Activated CD8-positive, alpha-beta T cell treated with anti-CD3 and anti-CD28 coated beads for 36 hours (primary cell): ENCODE measurements at places on chromosomes 4 and X. TPM values are rescaled to one million over a fixed set of nuclear protein-coding genes. Genes with fewer than 3 reads are reported as not detected.

- H3K4me3 ChIP-seq, result peak overlapping the region; percentile 86
- peaks cover 27% of the 10 kb centered on the region for H3K4me1 ChIP-seq
- DNase-seq, result peak; percentile 9
- peaks cover 15% of the 10 kb centered on the region for H3K36me3 ChIP-seq
- no peak overlapping the region for H3K27ac ChIP-seq
- H3K27me3 ChIP-seq, result no peaks in the 10 kb centered on the region
Observed at GRCh38 chrX:3712870-3713224, 602 bp downstream of the PRKX start.

DNA sequence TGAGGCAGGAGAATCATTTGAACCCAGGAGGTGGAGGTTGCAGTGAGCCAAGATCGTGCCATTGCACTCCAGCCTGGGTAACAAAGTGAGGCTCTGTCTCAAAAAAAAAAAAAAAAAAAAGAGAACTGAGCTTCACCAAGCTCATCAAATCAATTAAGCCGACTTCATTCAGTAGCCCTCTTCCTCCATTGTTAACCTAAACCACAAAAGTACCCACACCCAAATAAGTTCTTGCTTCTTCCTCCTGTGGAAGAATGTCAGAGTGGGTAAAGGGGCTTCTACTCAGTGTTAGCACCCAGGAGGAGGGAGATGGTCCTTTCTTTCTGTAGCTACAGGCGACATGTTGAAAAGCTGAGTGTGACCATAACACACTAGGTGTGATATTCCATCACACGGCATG is 58.6 kb upstream of the CHRNA9 start:
- H3K4me3 ChIP-seq, result no peak overlapping the region
- peaks cover 6% of the 10 kb centered on the region for H3K36me3 ChIP-seq
- peaks cover 56% of the 10 kb centered on the region for H3K4me1 ChIP-seq
- no peak for DNase-seq
- no peak overlapping the region for H3K27ac ChIP-seq

DNA sequence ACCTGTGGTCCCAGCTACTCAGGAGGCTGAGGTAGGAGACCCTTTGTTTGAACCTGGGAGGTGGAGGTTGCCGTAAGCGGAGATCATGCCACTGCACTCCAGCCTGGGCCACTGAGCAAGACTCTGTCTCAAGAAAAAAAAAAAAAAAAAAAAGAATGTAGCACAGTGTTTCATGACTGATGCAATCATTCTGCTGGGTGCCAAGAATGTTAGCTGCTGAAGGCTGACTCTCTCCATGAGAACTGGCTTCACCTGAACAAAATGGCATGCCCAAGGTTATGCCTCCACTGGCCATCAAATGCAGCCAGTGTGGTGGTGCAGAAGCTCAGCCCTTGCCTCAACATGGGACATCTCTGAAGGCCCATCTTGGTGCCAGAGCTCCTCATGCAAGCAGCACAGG is 412.1 kb downstream of the ADAM29 start:
- no peak overlapping the region for H3K4me3 ChIP-seq
- no peaks in the 10 kb centered on the region for H3K36me3 ChIP-seq
- no peaks in the 10 kb centered on the region for H3K27me3 ChIP-seq
- no peaks in the 10 kb centered on the region for H3K4me1 ChIP-seq
- no peak for DNase-seq
- no peak overlapping the region for H3K27ac ChIP-seq

- peaks cover 8% of the 10 kb centered on the region for H3K27me3 ChIP-seq
- no peak for DNase-seq
- H3K36me3 ChIP-seq, result no peaks in the 10 kb centered on the region
- H3K4me3 ChIP-seq, result no peak overlapping the region
- no peak overlapping the region for H3K27ac ChIP-seq
Observed at GRCh38 chrX:24283127-24283794, 30.6 kb downstream of the SUPT20HL2 start.

DNA sequence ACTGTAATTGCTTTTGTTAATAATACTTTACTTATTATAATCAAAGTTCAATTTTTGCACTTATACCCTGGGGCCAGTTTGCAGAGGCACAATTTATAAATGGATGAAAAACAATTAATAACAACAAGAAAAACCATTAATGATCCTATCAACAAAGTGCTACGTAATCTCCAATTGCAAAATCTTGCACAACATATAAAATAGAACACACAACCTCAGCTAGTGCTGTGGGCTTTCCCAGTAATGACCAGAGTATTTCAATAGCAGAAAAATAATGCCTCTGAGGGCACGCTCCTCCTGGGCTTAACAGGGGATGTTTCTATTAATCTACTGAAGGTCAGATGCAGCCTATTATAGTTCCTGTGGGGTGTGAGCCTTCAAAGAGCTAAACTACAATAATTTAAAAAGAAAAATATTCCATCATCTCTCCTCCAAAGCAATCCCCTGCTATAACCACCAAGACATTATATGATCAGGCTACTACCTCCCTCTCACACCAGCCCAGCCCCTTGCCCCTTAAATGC is 508.5 kb upstream of the SLIT2 start:
- no peaks in the 10 kb centered on the region for H3K27me3 ChIP-seq
- no peaks in the 10 kb centered on the region for H3K4me1 ChIP-seq
- no peak overlapping the region for H3K27ac ChIP-seq
- no peak overlapping the region for H3K4me3 ChIP-seq
- DNase-seq, result no peak

ALB gene
- not detected for total RNA-seq

ADGRA3 gene
- 12.9 TPM for total RNA-seq
